ENCODE measurements at places on chromosomes 1 and 21.

- no peak for DNase-seq
Measured at GRCh38 chr1:201551877-201552731, 13.2 kb downstream of the NAV1 start.

- DNase-seq, result no peak
Measured at GRCh38 chr1:202944438-202944921, 13.6 kb downstream of the ADIPOR1 start.

DNA sequence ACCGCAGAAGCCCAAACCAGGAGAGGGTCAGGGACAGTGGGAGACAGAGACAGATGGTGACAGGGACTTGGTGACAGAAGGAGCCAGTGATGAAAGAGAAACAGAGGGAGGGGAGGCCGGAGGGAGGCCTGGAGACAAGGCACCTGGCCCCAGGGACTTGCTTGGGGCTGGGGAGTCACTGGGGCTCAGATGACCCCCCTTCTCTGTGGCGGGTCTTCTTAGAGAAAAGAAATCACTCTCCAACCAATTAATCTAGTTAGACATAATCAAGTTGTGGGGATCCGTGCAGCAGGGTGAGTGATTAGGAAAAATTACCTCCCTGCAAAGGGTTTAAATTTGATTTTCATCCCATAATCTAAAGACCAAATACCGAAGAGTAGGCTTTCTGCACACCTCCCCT, 519.8 kb downstream of the PTPRU start:
- DNase-seq, result no peak

- no peak for DNase-seq
Measured at GRCh38 chr1:229952670-229953520, 114.1 kb upstream of the GALNT2 start.

GRCh38 chr1:207987164-207987563, 76.2 kb upstream of the CD34 start:
- no peak for DNase-seq

Data from neural crest cell (in vitro differentiated cells).